ENCODE measurements at places on chromosomes 2 and 18. TPM values are rescaled to one million over a fixed set of nuclear protein-coding genes. Genes with fewer than 3 reads are reported as not detected.

GRCh38 chr2:43748333-43748732 is 25.5 kb upstream of the DYNC2LI1 start:
- H3K36me3 ChIP-seq = no peaks in the 10 kb centered on the region
- no peaks in the 10 kb centered on the region for H3K4me1 ChIP-seq
- no peaks in the 10 kb centered on the region for H3K27me3 ChIP-seq

GRCh38 chr18:47264308-47264700 is 12.8 kb upstream of the SKOR2 start:
- peaks cover 13% of the 10 kb centered on the region for H3K4me1 ChIP-seq
- DNase-seq = no peak
- H3K27me3 ChIP-seq = peaks cover 24% of the 10 kb centered on the region
- H3K27ac ChIP-seq = no peak overlapping the region
- H3K4me3 ChIP-seq = no peak overlapping the region
- no peaks in the 10 kb centered on the region for H3K36me3 ChIP-seq

- H3K27ac ChIP-seq = no peak overlapping the region
- no peaks in the 10 kb centered on the region for H3K36me3 ChIP-seq
- no peaks in the 10 kb centered on the region for H3K4me1 ChIP-seq
Measured at GRCh38 chr18:2258954-2259353, 312.4 kb downstream of the METTL4 start.

DNA sequence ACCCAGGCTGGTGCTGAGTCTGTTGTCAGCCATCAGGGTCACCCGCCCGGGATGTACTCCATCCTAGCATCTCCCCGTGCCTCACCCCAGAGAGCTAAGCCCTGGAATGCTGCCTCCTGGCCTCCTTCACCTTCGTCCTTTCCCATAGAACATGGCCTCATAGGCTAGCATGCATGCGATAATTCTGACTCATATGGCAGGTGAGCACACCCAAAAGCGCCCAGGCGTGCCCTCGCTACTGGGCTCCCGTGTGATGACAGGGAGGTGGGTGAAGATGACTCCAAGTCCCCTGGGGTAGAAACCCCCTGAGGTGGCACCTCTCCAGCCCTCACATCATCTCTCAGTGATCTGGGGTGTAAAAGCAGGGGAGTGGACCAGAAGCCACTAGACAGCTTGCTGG is 7.3 kb downstream of the SPR start:
- H3K27me3 ChIP-seq = no peaks in the 10 kb centered on the region
- no peak for DNase-seq
- H3K4me3 ChIP-seq = no peak overlapping the region

GRCh38 chr2:11417946-11418585 is 47.9 kb downstream of the E2F6 start:
- H3K27me3 ChIP-seq = no peaks in the 10 kb centered on the region
- H3K4me1 ChIP-seq = no peaks in the 10 kb centered on the region
- no peaks in the 10 kb centered on the region for H3K36me3 ChIP-seq
- H3K4me3 ChIP-seq = no peak overlapping the region
- H3K27ac ChIP-seq = no peak overlapping the region
- no peak for DNase-seq

DNA sequence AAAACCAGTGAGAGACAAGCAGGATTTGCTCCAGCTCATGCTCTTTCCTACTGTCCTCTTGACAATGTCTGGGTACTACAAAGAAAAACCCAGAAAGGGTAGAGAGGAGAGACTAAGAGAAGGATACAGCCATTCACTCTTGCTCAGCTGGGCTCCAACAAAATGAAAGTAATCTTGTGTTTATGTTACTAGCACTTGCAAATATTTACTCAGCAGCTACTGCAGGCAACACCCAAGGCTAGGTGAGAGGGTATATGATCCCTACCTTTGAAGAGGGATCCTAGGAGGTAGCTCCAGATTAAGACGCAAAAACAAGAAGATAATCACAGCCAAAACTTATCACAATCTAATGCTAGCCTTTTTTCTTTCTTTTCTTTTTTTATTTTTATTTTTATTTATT is 329.6 kb upstream of the ACVR2A start:
- no peaks in the 10 kb centered on the region for H3K4me1 ChIP-seq
- no peak overlapping the region for H3K4me3 ChIP-seq
- H3K36me3 ChIP-seq = no peaks in the 10 kb centered on the region
- no peaks in the 10 kb centered on the region for H3K27me3 ChIP-seq

GRCh38 chr2:1685078-1685956 is 59.0 kb downstream of the PXDN start:
- no peaks in the 10 kb centered on the region for H3K4me1 ChIP-seq
- H3K4me3 ChIP-seq = no peak overlapping the region
- H3K27ac ChIP-seq = peak overlapping the region; percentile 54
- DNase-seq = no peak
- H3K36me3 ChIP-seq = no peaks in the 10 kb centered on the region
- H3K27me3 ChIP-seq = no peaks in the 10 kb centered on the region

GRCh38 chr2:196427986-196428634 is 211.4 kb upstream of the CCDC150 start:
- no peak overlapping the region for H3K4me3 ChIP-seq
- no peaks in the 10 kb centered on the region for H3K36me3 ChIP-seq
- DNase-seq = no peak
- no peaks in the 10 kb centered on the region for H3K27me3 ChIP-seq
- H3K27ac ChIP-seq = no peak overlapping the region

DNA sequence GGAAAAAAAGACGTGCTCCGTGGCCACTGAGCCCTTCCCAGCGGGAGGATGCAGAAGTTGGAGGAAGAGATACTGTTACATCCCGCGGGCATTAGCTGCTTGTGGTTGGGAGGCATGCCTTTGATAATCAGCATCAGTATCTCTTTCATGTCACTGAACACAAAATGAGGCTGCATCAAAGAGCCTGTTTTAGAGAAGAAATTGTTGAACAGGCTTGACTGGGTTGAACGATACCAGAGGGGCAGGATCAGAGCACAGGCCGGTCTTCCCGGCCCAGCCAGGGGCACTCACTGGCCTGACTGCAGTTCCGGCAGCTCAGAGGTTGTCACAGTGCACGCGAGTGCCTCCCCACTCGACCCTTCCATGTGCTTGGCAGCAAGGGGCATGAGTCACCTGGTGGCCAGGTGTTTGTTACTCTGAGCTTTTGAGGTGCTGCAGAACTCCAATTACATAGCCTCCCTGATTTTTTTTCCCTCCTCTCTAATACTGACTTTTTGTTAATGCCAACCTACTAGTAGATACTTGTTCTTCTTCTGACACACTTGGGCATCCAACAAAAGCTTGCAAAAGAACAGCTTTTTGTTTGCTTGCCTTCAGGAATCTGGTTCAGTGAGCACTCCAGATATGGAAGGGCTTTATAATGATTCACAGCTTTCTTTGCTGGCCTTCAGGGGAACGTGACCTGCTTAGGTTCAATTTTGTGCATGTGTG is 121.6 kb downstream of the VAPA start:
- no peak overlapping the region for H3K4me3 ChIP-seq
- no peaks in the 10 kb centered on the region for H3K4me1 ChIP-seq
- no peak for DNase-seq
- H3K27me3 ChIP-seq = no peaks in the 10 kb centered on the region
- no peak overlapping the region for H3K27ac ChIP-seq

DNA sequence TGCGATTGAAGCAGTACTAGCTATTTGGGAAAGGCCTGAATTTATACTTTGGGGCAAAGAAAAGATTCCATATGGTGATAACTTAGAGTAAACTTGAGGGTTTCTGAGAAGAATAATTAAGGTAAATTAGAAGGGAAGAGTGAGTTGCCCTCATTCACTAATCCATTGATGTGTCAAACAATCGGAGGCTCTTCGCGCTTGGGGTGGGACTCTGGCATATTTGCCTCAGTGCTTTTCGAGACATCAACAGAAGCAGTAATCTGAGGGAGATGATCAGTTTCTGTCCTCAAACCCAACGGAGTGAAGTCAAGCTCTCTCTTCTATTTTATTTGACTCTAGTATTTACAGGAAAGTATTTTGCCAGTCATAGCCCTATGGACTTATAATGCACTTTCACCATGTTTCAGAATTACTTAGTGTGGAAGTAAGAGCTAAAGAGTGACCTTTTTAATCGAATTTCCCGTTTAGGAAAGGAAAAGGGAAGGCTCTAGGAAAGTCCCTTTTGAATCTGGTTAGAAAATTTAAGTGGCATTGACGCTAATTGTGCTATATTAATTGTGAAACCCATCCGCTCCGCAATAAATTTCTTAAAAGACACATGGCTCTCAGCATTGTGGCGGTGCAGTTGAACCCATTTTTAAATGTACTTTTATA is 1.3 kb downstream of the RAB10 start:
- peaks cover 22% of the 10 kb centered on the region for H3K4me1 ChIP-seq
- H3K4me3 ChIP-seq = peak overlapping the region; percentile 97
- DNase-seq = no peak
- H3K27ac ChIP-seq = peak overlapping the region; percentile 98
- no peaks in the 10 kb centered on the region for H3K27me3 ChIP-seq

DNA sequence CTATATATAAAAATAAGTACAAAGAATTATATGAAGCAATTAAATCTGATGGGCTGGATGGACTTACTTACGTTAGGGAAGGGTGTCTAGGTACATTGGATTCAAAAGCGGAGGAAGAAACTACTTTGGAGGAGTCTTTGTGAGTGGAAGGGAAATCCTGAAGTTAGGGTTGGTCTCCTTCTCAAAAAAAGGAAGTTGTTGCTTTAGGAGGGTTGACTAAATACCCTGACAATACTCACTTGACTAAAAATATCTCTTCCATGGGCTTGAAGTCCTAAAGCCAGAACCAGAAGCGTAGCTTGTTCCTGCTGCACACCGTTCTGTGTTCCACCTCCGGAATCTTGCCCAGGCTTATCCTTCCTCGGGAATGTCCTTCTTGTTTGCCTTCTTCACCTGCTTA is 143.3 kb upstream of the ZEB2 start:
- no peak overlapping the region for H3K4me3 ChIP-seq
- H3K36me3 ChIP-seq = no peaks in the 10 kb centered on the region
- H3K27me3 ChIP-seq = no peaks in the 10 kb centered on the region
- no peak for DNase-seq
- H3K27ac ChIP-seq = no peak overlapping the region

- no peaks in the 10 kb centered on the region for H3K27me3 ChIP-seq
- peaks cover 1% of the 10 kb centered on the region for H3K4me1 ChIP-seq
- no peak for DNase-seq
- no peak overlapping the region for H3K4me3 ChIP-seq
- H3K36me3 ChIP-seq = no peaks in the 10 kb centered on the region
Measured at GRCh38 chr2:26410764-26411243, 9.1 kb downstream of the DRC1 start.

GRCh38 chr2:101466426-101466825 is 8.5 kb downstream of the RFX8 start:
- no peaks in the 10 kb centered on the region for H3K36me3 ChIP-seq
- no peaks in the 10 kb centered on the region for H3K27me3 ChIP-seq
- no peak overlapping the region for H3K4me3 ChIP-seq
- H3K27ac ChIP-seq = no peak overlapping the region

DNA sequence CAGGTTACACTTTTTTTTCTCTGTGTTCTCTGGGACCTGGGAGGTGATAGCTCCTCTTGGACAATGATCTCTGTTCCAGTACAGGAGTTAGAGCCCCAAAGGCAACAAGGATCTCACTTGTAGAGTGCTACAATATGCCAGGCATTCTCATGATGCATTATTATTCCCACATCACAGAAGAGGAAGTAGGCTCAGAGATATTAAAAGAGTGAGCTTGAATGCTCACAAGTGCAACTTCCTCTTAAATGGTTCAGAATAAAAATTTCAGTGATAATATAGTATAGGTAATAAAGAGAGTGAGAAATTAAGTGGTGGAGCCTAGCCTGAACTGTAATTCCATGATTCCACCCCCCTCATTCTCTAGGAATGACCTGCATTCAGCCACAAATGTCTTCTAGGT is 21.4 kb downstream of the POLE4 start:
- no peak overlapping the region for H3K4me3 ChIP-seq
- H3K36me3 ChIP-seq = peaks cover 3% of the 10 kb centered on the region
- no peaks in the 10 kb centered on the region for H3K27me3 ChIP-seq
- no peaks in the 10 kb centered on the region for H3K4me1 ChIP-seq

DNA sequence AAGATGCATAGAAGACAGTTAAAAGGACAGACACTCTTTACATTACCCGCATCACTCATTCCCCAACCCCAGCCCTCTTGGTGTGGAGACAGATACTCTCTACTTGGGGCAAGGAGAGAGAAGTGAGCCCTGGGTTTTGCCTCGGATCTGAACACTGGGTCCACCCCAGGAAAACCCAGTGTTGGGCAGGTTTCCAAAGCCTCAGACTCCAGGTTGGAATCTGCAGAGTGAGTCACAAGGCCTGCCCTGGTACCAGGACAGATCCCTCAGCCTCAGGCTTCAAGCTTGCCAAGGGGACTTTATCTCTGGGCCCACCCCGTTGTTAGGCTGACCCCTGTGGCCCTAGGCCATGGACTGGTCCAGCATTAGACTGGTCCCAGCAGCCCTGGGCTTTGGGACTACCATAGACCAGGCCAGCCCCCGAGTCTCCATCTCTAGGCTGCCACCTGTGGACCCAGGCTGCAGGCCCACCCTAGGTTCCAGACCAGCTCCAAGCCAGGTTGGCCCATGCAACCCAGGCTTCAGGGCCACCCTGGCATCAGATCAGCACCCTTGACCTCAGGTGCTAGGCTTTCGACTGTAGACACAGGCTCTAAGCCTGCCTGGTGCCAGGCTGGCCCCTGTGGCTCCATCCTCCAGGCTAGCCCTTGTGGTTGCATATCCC is 112.8 kb downstream of the GULP1 start:
- no peak overlapping the region for H3K27ac ChIP-seq
- DNase-seq = no peak
- no peaks in the 10 kb centered on the region for H3K36me3 ChIP-seq
- no peaks in the 10 kb centered on the region for H3K4me1 ChIP-seq
- no peak overlapping the region for H3K4me3 ChIP-seq

GRCh38 chr18:9647496-9648323 is 33.4 kb upstream of the PPP4R1 start:
- no peaks in the 10 kb centered on the region for H3K27me3 ChIP-seq
- no peak overlapping the region for H3K4me3 ChIP-seq
- no peak overlapping the region for H3K27ac ChIP-seq
- no peaks in the 10 kb centered on the region for H3K36me3 ChIP-seq

GRCh38 chr2:73939419-73939818 is 12.7 kb downstream of the DGUOK start:
- no peak overlapping the region for H3K4me3 ChIP-seq
- no peak for DNase-seq
- H3K36me3 ChIP-seq = no peaks in the 10 kb centered on the region

DNA sequence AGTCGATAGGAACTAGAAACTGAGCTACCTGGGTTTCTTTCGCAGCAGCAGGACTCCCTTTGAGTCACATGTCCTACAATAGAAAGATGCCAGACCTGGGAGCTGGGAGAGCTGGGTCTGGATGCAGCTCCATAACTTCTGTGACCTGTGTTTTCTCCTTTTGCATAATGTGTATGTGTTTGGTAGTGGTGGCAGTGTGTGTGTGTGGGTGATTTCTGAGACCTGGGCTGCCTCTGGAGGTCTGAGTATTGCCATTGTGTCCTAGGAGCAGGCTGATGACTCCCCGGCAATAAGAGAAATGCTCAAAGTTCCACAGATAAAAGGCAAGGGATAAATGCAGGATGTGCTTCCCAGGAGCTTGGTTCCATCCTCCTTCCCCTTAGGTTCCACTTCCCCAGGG is 6.4 kb downstream of the WNT10A start:
- H3K36me3 ChIP-seq = no peaks in the 10 kb centered on the region
- no peak overlapping the region for H3K4me3 ChIP-seq
- peaks cover 3% of the 10 kb centered on the region for H3K4me1 ChIP-seq
- no peaks in the 10 kb centered on the region for H3K27me3 ChIP-seq

SESTD1 gene
- 10.1 TPM for total RNA-seq

NYAP2 gene
- total RNA-seq = not detected

WNT10A gene
- 0.05 TPM for total RNA-seq

PSTPIP2 gene
- total RNA-seq = 12.8 TPM

CYP27C1 gene
- 0.08 TPM for total RNA-seq

DCDC2C gene
- total RNA-seq = not detected

SPP2 gene
- 208 TPM for total RNA-seq

CGREF1 gene
- total RNA-seq = 0.98 TPM

SATB2 gene
- total RNA-seq = 2.3 TPM

E2F6 gene
- total RNA-seq = 7.7 TPM
